ENCODE measurements at places on chromosomes 16 and 17.

DNA sequence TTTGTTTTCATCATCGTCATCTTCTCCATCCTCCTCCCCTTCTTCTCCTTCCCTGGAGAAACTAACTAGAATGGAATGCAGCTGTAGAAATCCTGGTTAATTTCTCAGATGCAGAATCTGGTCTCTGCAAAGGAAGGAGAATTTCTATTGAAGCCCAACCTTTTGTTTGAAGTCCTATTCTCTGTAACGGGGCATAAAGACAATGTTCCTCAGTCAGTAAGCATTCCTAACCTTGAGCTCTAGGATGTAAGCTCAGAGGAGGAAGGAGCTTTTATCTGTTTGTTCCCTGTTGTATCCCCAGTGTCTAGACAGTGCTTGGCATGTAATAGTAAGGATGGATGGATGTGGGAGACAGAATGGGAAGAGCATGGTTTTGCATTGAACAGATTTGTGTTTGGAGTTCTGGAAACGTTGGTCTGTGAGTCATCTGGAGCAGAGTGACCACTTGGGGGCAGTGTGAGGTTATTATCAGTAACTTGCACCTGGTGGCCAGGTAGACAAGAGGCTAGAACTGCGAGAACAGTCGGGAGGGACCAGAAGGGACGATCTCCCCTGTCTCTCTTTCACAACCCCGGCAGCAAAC lies 363.7 kb downstream of the SNX29 start:
- DNase-seq: no peak

DNA sequence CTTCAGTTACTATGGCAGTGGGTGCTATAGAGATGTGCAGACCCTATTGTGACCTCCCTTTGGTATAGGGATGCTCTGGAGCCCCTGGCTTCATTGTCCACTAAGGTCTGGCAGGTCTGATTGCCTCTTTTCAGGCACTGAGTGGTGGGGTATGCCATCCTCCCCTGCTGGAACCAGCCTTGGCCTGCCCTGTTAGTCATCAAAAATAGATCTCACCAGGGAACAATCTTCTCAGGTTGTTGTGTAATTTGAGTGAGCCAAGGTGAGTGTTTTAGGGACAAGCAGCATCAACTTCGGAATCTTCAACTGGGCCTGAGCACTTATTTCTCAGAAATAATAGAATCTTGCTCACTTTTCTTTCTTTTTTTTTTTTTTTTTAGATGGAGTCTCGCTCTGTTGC lies 19.6 kb downstream of the HMOX2 start:
- DNase-seq: no peak

DNA sequence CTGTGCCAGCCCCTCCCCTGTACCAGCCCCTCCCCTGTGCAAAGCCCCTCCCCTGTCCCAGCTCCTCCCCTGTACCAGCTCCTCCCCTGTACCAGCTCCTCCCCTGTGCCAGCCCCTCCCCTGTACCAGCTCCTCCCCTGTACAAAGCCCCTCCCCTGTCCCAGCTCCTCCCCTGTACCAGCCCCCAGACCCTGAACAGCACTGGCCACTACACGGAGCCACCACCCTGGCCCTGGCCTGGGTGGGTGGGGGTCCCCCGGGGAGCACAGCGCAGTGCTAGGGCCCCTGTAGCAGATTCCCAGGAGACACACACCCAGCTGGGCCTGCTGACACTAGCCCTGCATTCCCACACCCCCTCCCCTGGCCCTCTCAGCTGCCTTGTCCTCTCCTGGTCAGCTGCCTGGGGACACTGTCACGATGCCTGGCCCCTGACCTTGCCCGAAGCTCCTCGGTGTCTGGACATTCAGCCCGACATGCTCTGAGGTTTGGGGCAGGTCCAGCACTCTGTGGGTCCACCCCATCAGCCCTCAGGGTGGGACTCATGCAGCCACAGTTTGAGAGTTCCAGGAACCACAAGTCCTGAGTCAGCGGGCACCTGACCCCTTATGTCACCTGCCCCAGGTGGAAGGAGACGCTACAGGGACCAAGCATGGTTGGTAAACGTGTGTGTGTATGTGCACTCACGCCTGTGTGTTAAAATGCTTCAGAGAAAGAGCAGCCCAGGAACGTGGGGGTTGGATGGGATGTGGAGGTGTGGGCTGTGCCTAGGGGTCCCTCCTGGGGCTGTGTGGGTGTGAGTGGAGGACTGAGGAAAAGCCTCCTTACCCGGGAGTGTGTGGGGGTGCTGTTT lies 114.2 kb downstream of the METRNL start:
- no peak for DNase-seq

DNA sequence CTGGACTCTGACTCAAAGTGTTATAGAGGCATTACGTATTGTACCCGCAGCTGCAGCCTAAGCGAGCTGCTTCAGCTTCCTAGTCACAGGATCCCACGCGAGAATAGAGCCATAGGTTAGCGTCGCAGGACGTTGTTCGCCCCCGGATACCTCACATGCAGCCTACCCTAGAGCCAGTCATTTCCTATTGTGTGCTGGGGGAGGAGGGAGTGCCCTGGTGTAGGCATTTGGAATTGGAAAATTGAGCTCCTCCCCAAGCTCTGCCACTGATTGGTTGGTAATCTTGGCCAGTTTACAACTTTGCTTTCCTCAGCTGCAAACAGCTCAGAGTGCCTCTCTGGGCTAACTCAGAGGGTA lies 530 bp downstream of the NAA60 start:
- DNase-seq: no peak

GRCh38 chr17:4690745-4691144 lies 13.2 kb downstream of the PELP1 start:
- DNase-seq: no peak

DNA sequence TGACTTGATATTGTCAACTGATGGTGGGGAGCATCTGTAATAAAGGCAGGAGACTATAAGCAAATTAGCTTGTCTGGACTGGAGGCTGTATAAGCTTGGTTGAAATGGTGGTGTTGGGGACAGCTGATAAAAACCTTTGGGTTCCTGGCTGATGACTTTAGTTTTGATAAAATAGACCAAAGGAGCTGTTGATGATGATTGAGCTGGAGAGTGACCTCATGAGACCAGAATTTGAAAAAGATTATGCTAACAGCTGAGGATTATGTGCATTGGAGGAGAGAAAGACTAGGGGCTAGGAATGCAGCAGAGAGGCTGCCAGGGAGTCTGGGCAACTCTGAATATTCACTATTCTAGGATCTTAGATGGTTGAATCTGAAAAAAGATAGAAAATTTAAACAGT lies 8.7 kb upstream of the CDC27 start:
- no peak for DNase-seq

DNA sequence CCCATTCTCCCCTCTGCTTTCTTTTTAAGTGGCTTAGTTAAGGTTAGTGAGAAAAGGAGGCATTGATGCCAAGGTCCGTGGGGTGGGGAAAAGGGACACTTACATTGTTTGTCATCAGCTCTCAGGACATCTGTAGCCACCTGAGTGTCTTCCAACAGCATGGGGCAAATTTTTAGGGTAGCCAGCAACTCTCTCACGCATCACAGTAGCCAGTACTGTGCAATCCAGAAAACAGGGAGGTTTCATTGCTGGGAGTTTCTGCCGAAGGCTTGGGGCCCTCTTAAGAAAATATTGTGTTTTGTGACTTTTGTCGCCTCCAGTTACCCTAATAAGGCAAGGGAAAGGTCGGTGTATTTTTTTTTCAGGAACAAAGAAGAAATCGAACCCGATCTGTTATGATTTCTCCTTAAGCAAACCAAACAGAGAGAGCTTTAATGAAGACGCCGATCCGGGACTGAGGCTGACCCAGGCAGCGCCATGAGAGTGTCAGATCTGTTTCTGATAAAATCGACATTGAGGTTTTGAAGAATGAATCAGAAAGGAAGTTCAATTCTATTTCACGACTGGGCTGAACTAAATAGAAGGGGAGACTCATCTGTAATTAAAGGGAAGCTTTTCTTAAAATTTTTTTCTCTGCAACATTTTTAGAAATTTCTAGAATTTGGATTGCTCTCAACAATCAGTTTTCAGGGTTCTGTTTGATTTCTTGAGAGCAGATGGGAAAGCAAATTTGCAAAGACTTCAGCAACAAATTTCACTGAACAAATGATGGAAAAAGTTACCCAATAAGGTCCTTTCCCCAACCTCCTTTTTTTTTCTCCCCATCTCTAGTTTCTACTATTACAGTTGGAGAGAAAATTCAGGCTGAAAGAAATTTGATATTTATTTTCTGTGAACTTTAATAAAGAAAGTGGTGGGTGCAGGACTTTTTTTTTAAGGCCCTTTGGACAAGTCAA lies 144.7 kb upstream of the IRX3 start:
- DNase-seq: no peak

GRCh38 chr17:8392674-8393469 lies 4.8 kb downstream of the RNF222 start:
- no peak for DNase-seq

DNA sequence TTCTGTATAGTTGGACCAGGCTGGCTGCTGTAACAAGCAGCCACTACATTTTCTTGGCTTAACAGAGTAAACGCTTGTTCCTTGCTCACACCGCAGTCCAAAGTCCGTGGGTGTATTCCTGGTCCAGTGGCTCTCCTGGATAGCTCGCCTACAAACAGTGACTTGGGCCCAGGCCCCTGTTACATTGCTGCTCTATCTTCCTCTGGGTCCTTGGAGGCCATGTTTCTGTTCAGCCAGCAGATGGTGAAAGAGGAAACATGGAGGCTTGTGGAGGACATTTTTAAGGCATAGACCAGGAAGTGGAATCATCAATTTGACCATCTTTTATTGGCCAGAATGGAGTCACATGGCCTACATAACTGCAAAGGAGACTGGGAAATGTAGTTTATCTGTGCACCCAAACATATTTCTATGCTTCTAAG lies 55.1 kb downstream of the ATP2C2 start:
- DNase-seq: no peak

- no peak for DNase-seq
These were observed 141.1 kb downstream of the MRM1 start for GRCh38 chr17:36742267-36743000.

DNA sequence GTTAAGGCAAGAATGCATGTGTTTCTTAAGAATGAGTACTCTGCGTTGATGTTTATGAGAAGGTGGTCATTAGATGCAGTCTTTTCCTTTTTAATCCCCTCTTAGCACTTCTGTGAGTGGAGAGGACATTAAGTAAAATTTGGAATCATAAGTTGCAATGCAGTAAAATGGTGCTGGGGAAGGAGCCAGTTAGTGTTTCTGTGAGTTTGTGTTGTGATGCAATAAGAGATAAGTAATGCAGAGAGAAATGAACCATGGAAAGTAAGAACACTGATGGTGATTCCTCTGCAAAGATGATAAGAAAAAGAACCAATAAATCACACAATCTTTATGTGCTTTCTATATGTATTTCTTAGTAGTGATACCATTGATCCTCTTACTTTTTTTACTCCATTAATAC lies 20.0 kb downstream of the ABHD15 start:
- DNase-seq: no peak

GRCh38 chr17:76688165-76688622 lies 22.6 kb downstream of the MXRA7 start:
- no peak for DNase-seq

GRCh38 chr17:46977348-46977747 lies 1.7 kb downstream of the RPRML start:
- DNase-seq: no peak

DNA sequence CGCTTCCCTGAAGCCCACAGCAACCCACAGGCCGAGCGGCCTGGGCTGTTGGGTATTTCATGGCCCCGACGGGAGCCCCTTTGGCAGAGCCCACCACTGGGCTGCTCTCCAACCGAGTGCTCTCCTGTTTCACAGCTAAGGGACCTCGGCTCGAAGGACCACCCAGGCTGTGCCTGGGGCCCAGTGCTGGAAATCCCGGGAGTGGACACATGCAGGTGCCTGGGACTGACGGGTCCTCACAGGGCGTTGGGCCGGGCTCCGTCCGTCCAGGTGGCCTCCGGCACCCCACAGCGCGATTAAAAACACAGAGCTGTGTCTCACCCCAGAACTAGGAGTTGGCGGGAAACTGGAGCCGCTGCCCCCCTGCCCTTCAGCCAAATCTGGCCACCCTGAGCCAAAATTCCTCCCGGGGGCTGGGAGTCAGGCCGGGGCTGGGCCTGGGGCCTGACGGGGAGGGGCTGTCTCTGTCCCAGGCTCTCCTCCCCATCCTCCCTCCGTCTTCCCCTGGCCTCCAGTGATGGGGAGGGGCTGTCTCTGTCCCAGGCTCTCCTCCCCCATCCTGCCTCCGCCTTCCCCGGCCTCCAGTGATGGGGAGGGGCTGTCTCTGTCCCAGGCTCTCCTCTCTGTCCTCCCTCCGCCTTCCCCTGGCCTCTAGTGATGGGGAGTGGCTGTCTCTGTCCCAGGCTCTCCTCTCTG lies 14.1 kb downstream of the UTS2R start:
- DNase-seq: no peak

- DNase-seq: no peak
These were observed 3.9 kb upstream of the TRPV1 start for GRCh38 chr17:3613124-3613523.

DNA sequence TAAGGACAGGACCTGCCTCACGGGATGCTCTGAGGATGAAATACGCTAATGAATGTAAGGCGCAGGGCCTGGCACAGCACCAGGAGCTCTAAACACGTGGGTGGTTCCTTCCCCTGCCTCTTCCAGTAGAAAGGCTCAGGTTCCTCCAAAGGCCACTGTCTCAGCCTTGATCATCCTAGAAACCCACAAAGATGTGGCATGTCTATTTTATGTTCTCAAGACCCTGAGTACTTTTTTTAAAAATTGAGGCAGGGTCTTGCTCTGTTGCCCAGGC lies 17.0 kb upstream of the MEAK7 start:
- no peak for DNase-seq

GRCh38 chr16:75257886-75258806 lies 6.7 kb upstream of the BCAR1 start:
- DNase-seq: no peak

- DNase-seq: no peak
These were observed at the start of gene IL21R for GRCh38 chr16:27401768-27402568. Gene IL21R (plus strand): TSS chr16:27402174. CDS start chr16:27430072, 27,898 bp downstream.

- DNase-seq: no peak
These were observed 95.5 kb downstream of the AMFR start for GRCh38 chr16:56329887-56330286.

DNA sequence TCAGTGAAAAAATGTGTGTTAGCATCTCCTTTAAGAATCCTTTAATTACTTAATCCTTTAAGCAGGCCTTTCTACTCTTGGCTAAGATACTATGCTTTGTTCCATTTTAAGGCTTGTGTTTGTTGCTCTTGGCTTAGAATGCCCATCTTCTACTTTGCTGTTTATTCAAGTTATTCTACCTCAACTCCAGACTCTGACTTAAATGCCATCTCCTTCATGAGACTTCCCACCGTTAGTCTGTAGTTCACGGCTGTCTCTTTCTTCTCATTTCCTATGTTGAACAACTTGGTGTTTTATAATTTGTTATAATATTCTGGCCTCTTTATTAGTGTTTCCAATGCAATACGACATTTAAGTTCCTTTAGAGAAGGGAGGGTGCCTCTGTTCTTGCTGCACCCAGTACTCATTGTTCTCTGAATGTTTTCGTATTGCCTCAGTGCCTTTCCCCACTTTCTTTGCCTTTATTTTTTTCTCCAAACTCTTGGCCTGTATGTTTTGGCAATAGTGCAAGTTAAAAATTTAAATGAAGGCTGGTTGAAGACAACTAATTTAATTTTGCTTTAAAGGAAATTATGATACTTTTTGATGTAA lies 6.1 kb upstream of the KRT10 start:
- no peak for DNase-seq

- DNase-seq: no peak
These were observed 92.9 kb downstream of the TBC1D16 start for GRCh38 chr17:79942591-79943346.

GRCh38 chr17:77886387-77886728 lies 72.1 kb upstream of the TNRC6C start:
- no peak for DNase-seq
